ENCODE measurements at places on chromosomes 13 and 19.

DNA sequence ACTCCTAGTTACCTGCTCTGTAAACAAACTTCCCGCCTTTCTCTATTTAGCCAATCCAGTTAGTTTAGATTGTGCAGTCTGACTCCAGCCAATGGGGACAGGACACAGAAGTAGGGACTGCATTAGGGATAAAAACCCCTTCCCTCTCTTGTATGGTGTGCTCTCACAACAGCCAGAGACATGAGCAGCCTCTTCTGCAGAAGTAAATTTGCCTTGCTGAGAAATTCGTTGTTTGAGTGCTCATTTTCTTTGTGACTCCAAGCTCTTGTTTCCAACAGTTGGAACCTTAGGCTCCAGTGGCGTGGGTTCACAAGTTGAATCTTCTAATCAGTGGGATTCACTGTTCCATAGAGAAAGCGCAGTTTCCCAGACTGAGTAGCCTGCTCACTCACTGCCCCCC is 66.1 kb downstream of the ZNF93 start:
- DNase-seq, result no peak

GRCh38 chr19:3800996-3801395 is 14.8 kb upstream of the MATK start:
- DNase-seq, result no peak

- DNase-seq, result no peak
These were observed 27.2 kb downstream of the DOCK9 start for GRCh38 chr13:98950705-98951104.

DNA sequence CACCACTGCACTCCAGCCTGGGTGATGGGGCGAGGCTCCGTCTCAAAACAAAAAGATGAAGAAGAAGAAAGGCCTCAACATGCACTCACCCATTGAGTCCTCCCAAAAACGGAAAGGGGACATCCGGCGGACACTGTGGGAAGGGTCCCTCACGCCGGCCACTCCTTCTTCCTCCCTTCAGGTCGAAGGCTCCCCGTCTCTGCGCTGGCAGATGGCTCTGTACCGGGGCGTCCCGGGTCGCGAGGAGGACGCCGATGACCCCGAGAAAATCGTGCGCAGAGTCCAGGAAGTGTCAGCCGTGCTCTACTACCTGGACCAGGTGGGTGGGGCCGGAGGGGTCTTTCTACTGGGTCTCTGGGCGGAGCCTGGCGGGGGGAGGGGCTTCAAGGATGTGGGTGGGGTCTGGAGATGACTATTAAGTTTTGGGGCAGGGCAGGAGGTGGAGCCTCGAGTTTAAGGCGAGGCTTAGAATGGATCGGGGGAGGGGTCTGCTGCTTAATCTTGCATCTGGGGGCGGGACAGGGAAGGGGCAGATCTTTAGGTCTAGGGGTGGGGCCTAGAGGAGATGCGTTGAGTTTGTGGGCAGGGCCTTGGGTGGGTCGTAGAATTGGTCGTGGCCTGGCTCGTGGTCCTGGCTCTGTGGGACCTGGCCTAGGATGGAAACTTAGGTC is 90.2 kb downstream of the MAP4K1 start:
- peak; percentile 36 for DNase-seq

- no peak for DNase-seq
These were observed 170.1 kb downstream of the OXGR1 start for GRCh38 chr13:96824140-96824539.

GRCh38 chr19:29789007-29789406 is 22.8 kb upstream of the CCNE1 start:
- no peak for DNase-seq

DNA sequence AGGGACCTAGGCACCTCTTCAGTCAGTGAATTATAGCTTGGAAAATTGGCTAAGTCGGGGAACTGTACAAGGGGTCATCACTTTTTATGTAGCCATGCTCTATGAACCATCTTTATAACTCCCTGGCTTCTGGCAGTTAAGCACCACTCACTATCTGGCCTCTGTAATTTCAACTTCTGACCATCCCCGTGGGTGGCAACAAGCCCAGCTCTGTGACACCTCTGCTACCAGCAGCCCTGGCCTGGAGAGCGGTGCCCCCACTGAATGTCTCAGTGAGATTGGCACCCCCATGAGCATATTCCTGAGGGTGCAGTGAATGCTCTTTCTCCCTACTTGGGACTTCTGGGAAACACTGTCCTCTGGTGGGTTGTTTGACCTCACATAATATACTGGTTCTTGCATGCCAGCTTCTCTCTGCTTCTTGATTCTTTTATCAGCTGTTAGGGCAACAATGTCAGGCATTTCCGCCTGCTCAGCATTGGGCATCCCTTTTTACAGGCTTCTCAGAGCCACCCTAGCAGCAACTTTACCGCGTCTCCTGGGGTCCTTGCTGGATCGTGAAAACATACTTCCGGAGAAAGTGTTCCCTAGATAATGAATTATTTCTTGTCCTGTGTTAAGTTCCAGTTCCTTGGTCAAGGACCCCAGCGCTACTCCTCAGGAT is 10.4 kb downstream of the KL start:
- DNase-seq, result no peak

GRCh38 chr13:51329606-51330005 is 9.9 kb upstream of the SERPINE3 start:
- no peak for DNase-seq

DNA sequence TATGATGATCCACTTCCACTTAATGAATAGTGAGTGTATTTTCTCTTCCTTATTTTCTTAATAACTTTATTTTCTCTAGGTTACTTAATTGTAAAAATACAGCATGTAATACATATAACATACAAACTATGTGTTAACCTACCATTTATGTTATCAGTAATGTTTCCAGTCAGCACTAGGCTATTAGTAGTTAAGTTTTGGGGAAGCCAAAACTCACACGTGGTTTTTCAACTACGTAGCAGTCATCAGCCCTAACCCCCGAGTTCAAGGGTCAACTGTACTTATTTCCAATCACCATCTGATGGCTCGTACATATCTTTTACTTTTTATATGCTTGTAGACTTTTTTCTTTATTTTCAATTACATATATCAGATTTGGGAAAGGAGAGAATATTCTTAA is 95.7 kb downstream of the TNFSF13B start:
- DNase-seq, result no peak

GRCh38 chr13:105660561-105660960 is 874.9 kb downstream of the EFNB2 start:
- no peak for DNase-seq

- no peak for DNase-seq
These were observed 51.8 kb upstream of the TPM4 start for GRCh38 chr19:16024266-16025107.

DNA sequence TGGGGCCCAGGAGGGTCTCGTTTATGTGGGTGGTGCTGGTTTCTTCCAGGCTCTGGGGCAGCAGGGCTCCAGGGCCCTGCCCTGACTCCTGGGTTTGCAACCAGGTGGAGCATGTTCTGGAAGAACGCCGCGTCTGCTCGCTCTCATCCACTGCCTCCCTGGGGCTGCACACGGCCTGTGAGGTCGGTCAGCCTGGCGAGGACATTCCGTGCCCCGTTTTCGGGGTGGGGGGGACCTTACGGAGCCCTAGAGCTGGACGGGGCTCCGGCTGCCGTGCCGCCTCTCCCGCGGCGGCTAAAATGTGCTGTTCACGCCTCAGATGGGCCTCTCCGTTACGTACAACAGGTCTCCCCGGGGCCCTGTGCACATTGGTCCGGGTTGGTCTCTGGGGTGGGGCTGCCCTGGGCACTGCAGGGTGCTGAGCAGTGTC is 3.3 kb downstream of the GNA11 start:
- no peak for DNase-seq

DNA sequence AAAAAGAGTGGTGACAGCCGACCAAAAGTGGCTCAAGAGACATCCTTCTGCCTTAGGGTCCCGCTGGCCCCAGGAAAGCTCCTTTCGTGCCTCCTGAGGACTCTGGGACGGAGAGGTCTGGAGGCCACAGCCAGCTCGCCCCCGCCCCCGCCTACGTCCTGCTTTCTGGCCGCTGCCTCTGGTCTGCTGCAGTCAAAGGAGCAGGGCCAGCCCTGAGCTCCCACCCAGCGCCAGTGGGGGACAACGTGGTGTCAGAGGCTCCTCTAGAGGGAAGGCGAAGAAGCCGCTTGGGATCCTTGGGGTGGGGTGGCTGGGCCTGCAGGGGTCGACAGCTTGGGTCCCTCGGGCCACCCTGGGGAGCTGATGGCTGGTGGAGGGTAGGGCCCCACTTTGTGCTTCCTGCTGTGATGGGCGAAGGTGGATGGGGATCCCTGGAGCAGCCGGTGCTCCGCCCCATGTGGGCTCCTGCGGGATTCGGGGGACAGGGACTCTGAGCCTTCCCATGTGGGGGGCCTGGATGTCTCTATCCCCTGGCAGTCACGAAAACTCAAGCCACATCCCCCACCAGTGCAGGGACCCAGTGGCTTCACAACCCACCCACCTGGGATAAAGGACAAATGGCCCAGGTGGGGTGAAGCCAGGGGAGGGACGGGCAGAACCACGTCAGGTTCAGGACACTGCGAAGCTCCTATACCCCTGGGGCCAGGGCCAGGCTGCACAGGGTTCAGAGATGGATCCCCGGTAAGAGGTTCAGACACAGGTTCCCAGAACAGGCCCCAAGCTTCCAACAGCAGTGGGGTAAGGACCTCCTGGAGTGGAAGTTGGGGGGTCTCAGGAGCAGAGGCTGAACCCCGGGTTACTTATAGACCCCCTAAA is 9.0 kb upstream of the DIRAS1 start:
- DNase-seq, result no peak

DNA sequence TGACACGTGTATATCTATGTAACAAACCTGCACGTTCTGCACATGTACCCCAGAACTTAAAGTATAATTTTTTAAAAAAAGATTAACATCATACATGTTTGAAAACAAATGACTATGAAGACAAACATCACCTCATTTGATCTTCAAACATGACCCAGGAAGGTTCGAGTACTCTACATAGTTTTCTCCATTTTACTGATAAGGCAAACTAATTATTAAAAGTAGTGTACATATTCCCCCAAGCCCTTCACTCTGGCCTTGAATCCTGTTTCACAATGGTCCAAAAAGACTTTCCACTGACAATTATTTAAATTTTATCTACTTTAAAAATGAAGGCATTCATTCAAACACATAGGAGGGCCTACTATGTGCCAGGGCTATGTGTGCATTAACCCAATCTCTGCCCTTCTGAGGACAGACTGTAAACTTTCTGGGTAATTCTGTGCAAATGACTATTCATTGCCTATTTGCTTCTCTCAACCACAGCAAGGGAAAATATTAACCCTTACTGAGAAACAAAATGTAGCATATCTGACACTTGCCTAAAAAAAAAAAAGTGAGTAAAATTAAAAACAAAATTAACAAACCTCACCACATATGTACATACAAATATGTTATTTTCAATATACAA is 22.1 kb downstream of the ATP7B start:
- no peak for DNase-seq

DNA sequence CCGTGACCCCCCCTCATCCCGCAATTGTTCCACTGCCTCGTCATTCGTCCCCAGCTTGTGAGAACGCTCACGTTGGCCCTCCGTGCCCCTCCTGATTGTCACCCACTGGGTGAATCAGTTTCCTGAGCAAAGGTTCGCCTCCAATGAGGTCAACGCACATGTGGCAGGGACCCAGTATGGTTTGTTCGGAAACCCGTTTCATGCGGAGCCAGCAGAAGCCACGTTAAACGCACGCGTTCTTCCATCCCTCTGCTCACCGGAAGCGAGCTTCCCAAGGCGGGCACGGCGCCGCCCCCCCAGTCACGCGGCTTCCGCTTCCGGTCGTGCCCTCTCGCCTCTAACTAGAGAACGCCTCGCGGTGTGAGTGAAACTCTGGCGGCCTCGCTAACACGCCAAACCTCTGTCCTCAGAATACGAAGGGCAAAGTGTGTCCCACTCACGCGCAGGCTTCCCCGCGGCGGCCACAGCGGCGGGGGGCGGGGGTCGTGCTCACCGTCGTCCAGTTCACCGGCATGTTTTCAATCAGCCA is 18.0 kb upstream of the CFAP97D2 start:
- no peak for DNase-seq

- DNase-seq, result no peak
These were observed 102.5 kb downstream of the COL4A2 start for GRCh38 chr13:110409581-110409992.

DNA sequence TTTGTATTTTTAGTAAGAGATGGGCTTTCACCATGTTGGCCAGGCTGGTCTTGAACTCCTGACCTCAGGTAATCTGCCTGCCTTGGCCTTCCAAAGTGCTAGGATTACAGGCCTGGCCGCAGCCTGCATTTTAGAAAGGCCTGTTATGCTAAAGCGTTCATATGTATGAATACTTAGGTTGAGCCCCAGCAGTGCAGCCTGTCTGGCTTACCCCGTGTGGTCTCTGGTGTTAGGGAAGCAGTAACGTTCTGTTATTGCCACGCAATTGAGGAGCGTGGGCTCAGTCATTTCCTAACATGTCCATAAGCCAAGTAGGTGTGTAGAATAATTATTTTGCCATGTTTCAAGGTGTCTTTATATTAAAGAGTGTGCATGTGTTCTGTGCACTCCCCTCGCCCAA is 14.3 kb downstream of the HNRNPM start:
- no peak for DNase-seq

GRCh38 chr19:47135156-47135555 is 4.5 kb downstream of the SAE1 start:
- no peak for DNase-seq

DNA sequence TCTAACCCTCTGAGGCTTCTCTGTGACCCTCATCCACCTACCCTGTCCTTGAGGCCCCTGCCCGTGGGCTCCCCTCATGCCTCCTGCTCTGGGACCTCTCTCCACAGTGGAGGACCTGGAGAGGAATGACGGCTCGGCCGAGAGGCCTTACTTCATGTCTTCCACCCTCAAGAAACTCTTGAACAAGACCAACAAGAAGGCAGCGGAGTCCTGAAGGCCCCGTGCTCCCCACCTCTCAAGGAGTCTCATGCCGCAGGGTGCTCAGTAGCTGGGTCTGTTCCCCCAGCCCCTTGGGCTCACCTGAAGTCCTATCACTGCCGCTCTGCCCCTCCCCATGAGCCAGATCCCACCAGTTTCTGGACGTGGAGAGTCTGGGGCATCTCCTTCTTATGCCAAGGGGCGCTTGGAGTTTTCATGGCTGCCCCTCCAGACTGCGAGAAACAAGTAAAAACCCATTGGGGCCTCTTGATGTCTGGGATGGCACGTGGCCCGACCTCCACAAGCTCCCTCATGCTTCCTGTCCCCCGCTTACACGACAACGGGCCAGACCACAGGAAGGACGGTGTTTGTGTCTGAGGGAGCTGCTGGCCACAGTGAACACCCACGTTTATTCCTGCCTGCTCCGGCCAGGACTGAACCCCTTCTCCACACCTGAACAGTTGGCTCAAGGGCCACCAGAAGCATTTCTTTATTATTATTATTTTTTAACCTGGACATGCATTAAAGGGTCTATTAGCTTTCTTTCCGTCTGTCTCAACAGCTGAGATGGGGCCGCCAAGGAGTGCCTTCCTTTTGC is 10.8 kb upstream of the ILF3 start:
- no peak for DNase-seq

GRCh38 chr19:38805180-38805579 is 7.6 kb downstream of the LGALS4 start:
- DNase-seq, result no peak
